ENCODE measurements at places on chromosomes 11 and 22. TPM values are rescaled to one million over a fixed set of nuclear protein-coding genes. Genes with fewer than 3 reads are reported as not detected.

GP1BB gene
- 8.3 TPM for total RNA-seq

SAA2 gene
- total RNA-seq, result 0.44 TPM

OR8D1 gene
- total RNA-seq, result not detected

HPX gene
- total RNA-seq, result 9.6 TPM

SDF2L1 gene
- 24.0 TPM for total RNA-seq

EIF1AD gene
- total RNA-seq, result 37.6 TPM

GAS2 gene
- total RNA-seq, result 11.7 TPM

DNA sequence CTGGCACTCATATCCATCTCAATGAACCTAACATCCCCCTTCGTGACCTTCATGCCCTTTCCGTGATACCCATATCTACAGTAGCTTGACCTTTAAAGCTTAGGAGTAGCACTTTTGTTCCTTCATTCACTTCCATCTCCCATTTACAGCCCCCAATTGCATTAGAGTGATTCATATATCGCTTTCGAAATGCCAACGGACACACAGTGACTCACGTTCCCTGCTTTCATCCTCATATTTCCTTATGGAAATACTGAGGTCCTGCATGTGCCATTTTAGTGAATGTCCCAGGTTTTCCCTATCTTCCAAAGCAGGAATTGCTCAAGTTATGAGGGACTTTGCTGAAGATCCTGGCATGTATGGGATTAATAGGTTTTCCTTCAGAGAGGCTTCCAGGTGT is 44.3 kb upstream of the CEP126 start:
- no peak for DNase-seq

GRCh38 chr11:119290894-119291497 is 25.9 kb downstream of the MCAM start:
- DNase-seq, result no peak

DNA sequence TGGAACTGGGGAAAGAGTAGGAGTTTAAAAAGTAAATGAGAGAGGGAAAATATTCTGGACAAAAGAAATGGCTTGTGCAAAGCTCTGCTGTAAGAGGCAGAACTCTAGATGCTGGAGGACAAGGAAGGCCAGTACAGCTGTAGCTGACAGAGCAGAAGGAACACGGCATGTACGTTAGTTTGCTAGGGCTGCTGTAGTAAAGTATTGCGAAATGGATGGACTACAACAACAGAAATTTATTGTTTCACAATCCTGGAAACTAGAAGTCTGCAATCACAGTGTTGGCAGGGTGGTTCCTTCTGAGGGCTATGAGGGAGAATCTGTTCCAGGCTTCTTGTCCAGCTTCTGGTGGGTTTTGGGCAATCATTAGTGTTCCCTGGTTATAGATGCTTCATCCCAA is 454.4 kb downstream of the NTM start:
- DNase-seq, result no peak

DNA sequence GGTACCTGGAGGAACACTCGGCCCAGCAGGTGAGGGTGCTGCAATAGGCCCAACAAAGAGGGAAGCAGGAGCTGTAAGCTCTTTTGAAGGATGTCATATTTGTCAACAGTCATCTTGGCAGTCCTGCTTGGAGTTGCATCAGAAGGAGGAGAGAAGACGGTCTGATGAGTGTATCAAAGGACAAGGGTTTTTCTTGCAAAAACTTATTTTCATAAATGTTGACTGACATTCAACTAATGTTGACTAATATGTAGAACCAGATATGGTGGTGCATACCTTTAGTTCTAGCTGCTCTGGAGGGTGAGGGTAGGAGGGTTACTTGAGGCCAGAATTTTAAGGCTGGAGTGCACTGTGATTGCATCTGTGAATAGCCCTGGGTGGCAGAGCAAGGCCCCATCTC is 72.3 kb downstream of the CABIN1 start:
- no peak for DNase-seq

DNA sequence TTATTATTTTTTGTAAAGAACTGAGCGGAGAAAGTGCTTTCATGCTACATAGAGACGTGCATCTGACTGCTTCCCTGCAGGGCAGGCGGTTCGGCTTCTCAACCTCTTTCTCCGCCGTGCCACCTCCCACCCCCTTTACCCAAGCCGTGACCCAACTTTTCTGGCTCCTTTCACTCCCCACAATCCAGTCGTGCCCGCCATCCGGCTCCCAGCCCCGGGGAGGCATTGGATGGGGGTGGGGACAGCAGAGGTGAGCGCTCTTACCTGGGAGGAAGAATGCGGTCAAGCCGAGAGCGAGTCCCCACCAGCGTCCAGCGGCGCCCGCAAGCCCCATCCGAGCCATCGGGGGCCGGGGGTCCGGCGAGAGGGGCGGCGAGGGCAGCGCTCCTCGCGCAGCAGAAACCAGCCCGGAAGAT is 781 bp downstream of the NECTIN1 start:
- no peak for DNase-seq

GRCh38 chr22:36756746-36757655 is 18.9 kb downstream of the IFT27 start:
- no peak for DNase-seq

GRCh38 chr11:73851046-73851764 is 25.4 kb downstream of the COA4 start:
- no peak for DNase-seq

- DNase-seq, result no peak
Measured at GRCh38 chr22:26927821-26928220, 270.4 kb downstream of the MIAT start.

- DNase-seq, result no peak
Measured at GRCh38 chr22:22802339-22802970, 85.2 kb upstream of the IGLL5 start.

GRCh38 chr11:34339149-34340064 is 18.4 kb downstream of the ABTB2 start:
- no peak for DNase-seq

DNA sequence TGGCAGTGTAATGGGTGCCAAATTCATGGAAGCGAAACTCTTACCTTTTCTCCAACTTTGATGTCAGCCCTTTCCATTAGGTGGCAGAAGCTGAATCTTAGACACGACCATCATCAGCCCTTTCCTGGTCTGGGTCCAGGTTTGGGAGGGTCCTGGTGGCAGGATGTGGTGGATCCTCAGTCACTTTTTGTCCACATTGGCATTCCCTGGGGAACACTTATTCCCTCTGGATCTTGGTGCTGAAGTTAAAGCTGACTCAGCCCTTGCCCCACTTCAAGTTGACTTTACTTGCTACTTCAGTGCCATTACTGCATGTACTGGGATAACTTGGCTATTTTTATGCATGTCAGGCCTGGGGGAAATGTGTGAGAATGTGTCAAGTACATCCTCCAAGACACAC is 16.6 kb upstream of the NTM start:
- DNase-seq, result no peak

- no peak for DNase-seq
Measured at GRCh38 chr11:36023922-36024321, 80.1 kb downstream of the LDLRAD3 start.

DNA sequence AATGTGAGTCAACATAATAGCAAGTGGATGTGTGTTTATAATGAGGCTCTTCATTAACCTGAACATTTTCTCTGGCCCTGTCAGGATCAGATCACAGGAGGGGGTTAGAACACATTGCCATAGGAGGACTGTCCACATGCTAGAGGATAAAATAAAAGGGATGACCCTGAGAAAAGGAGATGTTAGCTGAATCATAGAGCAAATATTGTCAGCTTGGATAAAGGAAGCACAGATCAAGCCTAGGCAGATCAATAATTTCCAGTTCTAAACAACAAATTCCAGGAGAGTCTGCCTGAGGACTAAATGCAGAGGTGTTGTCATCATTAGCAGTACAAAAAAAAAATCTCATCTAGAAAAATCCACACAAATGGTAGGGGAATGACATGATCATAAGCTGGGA is 337.9 kb downstream of the LRRC4C start:
- DNase-seq, result no peak

DNA sequence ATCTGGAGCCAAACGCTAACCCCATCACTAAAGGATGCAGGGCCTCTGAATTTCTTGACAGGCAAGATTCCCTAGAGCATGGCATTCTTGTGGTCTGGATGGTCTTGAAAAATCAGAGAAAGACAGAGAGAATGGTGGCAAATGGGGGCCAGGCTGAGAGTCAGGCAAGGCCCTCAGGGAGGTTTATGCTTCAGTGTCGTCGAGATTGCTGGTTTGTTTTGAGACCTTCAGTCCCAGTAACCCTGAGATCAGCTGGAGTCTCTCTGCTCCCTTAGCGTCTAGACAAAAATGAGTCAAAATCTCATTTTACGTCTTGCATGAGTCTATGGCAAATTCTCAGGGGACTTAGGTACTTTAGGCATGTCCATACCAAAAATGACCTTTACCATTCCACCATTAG is 539.3 kb downstream of the SOX6 start:
- no peak for DNase-seq

GRCh38 chr11:17401841-17402240 is 13.4 kb upstream of the KCNJ11 start:
- DNase-seq, result no peak
